Stimulated activated CD4-positive, alpha-beta T cell treated with anti-CD3 and anti-CD28 coated beads, Interleukin-15, amount 100 ng/mL, for 1 hour (primary cell): ENCODE measurements at places on chromosomes 1 and 21.

DNA sequence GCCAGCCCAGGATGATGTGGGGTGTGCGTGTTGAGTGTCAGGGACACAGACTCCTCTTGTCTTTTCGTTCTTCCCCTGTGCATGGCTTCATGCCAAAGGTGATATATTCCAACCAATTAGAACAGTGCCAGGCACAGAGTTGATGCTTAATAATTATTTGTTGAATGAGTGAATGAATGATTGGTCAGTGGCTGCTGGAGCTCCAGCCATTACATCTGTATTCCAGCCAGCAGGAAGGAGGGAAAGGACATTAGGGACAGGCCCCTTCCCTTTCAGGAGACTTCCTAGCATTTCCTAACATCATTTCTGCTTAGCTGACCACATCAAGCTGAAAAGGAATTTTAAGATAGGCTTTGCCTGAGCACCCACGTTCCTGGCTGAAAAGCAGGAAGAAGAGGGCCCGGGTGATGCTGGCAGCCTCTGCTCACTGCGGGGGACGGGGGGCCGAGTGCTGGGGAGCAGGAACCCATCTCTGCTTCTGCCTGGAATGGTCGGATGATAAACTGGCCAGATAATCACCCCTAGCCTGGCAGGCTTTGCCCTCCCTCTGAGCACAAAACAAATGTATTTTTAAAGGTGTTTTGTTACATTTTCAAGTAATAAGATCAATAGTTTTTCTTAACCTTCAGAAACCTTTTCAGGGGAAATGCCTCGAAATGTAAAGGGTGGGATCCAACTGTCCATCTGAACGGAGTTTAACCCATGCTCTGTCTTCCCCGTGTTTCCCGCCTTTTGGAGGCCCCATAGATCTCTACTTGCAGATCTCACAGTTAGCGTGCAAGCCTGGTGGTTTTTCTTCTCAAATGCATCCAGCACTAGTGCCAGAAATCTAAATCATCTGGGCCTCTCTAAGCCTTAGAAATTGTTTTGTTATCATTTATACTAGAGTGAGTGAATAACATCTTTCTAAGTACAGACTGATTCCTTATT is 39.0 kb downstream of the SLC37A1 start:
- no peak for DNase-seq

DNA sequence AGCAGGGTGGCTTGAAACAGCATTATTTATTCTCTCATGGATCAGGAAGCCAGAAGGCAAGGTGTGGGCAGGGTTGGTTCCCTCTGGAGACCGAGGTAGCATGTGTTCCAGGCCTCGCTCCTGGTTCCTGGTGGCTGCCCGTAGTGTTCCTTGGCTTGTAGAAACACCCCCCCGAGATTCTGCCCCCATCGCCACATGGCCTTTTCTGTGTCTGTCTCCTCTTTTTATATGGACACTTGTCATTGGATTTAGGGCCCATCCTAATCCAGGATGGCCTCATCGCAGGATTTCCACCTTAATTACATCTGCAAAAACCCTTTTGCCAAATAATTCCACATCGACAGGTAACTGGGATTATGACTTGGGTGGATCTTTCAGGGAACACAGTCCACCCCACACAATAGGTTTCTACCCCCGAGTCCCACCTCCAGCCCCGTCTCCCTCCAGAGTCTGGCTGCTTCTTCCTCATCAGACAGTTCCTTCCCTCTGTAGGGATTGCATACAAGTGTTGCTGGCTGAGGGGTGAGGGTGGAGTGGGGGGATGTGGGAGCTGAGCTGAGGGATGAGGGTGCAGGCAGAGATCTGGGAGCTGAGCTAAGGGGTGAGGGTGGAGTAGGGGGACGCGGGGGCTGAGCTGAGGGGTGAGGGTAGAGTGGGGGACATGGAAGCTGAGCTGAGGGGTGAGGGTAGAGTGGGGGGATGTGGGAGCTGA is 12.3 kb upstream of the NPHP4 start:
- DNase-seq = no peak

DNA sequence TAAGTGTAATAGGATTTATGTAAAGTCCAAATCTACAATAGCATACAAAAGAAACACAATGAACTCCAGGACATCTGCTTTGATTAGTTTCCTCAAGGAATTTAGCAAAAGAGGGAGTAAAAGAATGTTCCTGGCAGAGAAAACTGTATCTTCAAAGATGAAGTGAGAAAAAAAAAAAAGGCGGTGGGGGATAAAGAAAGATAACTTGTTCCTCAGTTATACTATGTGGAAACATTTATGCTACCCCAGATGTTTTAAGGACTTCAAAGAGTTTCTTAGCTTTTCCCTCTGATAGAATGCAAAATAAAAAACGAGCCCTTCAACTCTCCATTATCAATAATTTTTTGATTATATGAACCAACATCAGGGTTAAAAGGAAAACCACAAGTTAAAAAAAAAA is 908.9 kb upstream of the ADGRL2 start:
- no peak for DNase-seq

- DNase-seq = no peak
Observed at GRCh38 chr1:179066471-179066870, 15.4 kb upstream of the TOR3A start.
